ENCODE measurements at places on chromosomes 5 and 9.
A peak's percentile ranks its signal among the peaks of the same experiment; 100 is the strongest.

DNA sequence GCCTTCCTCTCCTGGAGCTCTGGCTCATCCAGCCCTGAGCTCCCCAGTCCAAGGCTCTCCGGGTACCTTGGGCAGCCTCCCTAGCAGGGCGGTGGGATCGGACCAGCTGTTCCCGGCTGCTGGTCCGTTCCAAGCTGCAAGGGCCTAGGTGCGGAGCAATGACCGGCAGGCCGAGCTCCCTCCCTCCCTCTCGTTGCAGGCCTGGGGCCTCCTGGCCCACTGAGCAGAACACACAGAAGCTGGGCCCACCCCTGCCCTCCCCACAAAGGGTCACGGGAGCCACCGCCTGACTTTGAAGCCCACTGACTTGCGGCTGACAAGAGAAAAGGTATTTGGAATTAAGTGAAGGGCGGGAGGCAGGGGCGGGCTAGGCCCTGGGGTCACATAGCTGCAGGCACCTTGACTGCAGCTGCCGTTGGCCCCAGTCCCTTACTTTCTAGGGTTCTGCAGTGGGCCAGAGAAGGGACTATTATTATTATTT, 104.7 kb upstream of the IER5L start:
- DNase-seq = no peak

- no peak for DNase-seq
These were observed 116.3 kb downstream of the SLC28A3 start for GRCh38 chr9:84224246-84224645.

GRCh38 chr5:36887532-36887931, 11.0 kb downstream of the NIPBL start:
- no peak for DNase-seq

GRCh38 chr5:18544421-18544820, 910.2 kb downstream of the TAF11L14 start:
- no peak for DNase-seq

DNA sequence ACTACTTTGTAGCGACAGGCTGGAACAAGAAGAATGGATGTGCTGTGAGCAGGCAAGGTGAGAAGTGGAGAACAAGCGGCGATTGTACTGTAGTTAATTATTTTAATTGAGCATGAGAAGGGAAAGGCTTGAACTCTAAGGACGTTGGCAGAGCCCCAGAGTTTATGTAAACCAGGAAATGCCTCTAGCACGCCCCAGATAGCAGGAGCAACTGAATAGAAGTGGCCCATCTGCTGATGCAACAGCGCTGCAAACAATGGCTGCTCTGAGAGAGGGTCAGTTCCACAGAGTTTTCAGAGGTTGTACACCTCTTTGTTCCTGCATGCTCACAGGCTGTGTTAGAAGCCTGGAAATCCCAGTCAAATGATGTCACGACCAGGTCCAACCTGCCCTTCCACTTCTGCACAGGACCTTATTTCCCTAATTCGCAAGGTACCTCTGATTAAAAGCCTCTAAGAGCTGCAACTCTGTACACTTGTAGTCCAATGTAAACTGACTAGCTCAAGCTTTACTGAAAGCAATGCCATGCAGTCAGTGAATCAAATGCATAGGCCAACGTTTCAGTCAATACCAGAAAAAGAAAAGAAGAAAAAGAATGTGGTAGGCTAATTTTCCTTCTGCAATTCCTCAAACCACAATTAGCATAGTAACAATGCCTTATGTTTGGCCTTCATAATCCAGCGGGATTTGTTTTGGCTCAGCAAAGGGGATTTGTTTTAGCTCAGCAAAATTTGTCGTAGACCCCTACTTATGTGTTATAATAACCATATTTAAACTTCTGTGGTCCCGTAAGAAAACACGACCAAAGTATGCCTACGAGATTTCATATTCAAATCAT, 119.6 kb upstream of the RETREG1 start:
- peak; percentile 69 for DNase-seq

- DNase-seq = no peak
These were observed 21.3 kb downstream of the STXBP1 start for GRCh38 chr9:127633216-127633862.

- DNase-seq = no peak
These were observed 55.7 kb downstream of the TSPAN17 start for GRCh38 chr5:176702671-176703641.

DNA sequence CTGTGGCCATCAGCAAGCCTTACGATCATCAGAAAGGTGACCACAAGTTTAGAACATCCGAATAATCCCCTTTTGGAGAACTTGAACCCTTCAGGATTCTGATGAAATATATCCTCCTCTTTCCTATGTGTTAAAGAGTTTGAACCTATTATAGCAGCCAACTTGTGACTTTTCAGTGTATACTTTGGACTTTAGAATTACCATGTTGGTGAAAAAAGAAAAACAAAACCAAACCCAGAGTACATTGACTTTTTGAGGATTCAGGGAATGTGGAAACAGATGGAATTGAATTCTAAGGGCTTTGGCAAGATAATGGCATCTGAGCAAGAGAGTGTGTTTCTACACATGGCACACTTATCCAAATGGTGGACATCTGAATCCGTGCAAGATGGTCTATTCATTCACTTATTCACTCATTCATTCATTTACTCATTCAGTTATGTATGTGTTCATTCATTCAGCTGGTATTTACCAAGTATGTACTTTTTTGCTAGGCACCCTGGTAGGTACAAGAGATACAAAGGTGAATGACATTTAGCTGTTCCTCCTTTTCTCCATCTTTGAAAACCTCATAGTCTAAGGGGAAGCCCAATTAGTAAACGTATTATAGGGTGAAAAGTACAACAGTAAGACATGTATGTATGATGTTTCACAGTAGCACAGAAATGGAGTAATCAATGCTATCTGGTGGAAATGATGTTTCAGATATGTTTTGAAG, 91.8 kb downstream of the PRDM6 start:
- no peak for DNase-seq

DNA sequence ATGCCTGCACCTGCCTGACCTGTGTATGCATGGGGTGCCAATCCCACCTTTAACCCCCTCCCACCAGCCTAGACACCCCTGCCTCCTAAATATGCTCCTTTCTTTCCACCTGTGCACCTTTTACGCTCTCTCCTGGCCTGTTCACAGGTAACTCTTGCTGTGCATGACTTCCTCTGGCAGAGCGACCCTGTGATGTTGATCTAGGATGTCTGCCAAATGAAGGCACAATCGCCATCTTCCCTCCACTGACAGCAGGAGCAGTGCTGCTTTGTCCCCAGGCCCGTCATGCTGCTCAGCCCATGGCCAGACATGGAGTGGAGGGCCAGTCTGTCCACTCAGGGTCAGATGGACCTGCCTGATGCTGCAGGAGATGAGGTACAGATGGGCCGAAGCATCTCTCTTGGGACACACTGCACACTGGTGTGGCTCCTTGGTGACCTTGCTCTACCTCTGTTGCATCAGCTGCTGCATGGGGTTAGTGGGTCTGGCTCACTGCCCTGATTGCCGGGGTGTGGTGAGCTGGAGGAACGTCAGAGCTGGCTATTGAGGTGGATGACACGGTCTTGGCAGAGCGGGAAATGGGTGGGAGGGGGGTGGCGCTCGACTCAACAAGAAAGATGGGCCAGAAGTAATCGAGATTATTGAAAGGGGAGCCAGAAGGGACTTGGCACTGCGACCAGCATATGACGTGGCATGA, 101.7 kb upstream of the PITX1 start:
- DNase-seq = no peak

DNA sequence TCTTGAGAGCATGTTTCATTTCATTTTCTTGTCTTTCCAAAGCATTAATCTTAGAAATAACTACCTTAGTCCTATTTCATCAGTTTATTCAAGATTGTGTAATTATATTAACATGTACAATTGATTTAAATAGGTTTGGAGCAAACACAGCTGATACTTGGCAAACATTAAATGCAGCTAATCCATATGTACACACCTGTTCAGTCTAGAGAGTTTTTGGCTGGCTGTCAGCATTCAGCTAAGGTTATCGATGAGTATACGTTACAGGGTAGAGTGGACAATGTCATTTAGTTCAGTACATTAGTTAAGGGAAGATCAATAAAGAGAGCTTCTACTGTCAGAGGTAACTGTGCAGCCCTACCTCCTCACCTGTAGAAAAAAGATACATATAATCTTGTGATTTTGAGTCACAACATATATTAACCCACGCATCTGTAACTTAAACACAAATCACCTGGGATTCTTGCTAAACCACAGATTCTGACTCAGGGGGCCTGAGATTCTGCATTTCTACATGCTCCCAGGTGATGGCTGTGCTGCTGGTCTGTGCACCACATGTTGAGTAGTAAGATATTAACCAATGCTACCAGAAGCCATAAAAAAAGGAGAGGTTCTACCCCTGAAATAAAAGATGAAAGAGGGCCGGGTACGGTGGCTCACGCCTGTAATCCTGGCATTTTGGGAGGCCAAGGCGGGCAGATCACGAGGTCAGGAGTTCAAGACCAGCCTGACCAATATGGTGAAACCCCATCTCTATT, 34.1 kb upstream of the PCA3 start:
- no peak for DNase-seq

- DNase-seq = no peak
These were observed 711.0 kb upstream of the CTNND2 start for GRCh38 chr5:12615141-12615820.

- DNase-seq = no peak
These were observed 67.7 kb downstream of the C5orf15 start for GRCh38 chr5:133900534-133901270.

- DNase-seq = no peak
These were observed 84.5 kb downstream of the ENC1 start for GRCh38 chr5:74556006-74556405.

DNA sequence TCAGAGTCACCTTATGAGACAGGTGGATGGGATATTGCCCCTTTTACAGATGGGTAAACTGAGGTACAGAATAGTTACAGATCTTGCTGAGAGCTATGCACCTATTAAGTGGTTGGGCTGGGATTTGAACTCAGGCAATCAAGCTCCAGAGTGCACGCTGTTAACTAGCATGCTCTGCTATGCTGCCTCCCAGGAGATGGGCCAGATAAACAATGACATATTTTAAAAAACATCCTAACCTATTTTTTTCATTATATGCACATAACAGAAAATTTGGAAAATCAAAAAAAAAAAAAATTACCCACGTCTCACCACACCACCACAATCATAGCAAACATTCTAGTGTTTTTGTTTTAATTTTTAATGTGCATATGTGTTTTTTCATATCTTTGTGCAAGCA, 123.4 kb upstream of the STC2 start:
- no peak for DNase-seq

DNA sequence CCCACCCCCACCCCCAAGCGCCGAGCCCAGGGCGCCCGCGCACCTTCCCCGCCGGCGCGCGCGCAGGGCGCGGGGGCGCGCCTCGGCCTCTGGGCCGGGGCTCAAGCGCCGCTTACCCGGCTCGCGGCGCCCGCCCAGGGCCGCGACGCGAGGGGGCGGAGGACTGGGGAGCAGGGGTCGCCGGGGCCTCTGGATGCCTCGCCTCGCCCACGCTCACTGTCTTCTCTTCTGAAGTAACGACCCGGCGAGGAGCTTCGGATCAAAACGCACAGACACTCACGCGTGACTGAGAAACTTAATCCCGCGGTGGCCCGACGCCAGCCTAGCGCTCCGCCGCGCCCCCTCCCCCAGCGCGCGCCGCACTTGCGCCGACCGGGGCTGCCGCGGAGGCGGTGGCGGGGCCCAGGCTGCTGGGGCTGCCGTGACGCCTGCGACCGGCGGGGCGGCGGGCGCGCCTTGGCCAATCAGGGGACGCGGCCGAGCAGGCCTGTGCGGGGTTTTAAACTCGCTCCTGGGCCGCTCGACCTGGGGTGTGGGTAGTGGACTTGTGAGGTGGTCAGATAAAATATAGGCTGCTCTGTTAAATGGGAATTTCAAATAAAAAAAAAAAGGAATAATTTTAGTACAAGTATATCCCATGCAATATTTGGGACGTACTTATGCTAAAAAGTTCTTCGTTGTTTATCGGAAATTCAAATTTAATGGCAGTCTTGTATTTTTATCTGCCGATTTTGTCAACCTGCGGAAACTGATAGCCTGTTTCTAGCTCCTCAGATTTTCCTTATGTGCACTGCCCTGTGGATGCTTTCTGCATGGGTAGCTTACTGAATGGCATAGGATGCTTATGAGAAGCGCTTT, at the start of gene MPDZ:
Gene MPDZ (minus strand): TSS at position 409 of the 858 bp plus-strand sequence. CDS start 29,377 bp downstream, outside the sequence.
- DNase-seq = peak; percentile 66

DNA sequence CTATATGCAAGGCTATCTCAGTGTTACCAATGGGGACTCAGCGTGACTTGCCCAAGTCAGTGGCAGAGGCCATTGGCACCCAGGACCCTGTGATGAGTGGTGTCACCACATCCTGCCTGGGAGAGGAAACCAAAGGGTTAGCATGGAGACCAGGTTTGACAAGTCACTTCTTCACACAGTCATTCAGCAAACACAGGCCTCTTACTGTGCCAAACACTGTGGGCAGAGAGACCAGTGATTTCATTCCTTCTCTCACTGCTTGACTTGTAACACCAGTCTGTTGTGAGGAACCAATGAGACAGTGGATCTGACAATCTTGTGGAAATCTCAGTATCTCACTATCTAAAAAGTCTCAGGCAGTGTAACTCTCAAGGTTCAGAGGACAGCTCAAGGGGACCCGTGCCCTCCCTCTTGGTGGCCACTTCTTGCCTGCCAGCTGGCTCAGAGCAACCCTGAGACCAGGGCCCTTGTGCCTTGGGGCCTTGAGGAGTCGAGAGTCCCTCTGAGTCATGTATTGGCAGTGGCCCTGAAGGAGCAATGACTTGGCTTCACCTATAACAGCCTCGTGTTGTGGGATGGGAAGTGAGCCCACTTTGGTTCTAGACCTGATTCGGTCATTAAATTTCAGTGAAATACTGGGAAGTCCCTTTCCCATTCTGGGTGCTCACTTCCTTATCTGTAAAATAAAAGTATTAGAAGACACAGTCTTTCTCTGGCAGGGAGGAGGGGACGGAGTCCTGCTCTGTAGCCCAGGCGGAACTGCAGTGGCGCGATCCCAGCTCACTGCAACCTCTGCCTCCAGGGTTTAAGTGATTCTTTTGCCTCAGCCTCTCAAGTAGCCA, 1.6 kb downstream of the FABP6 start:
- DNase-seq = no peak

- DNase-seq = no peak
These were observed 4.1 kb downstream of the RPL35 start for GRCh38 chr9:124857533-124858162.

GRCh38 chr5:17277907-17278306, 60.5 kb downstream of the BASP1 start:
- no peak for DNase-seq

DNA sequence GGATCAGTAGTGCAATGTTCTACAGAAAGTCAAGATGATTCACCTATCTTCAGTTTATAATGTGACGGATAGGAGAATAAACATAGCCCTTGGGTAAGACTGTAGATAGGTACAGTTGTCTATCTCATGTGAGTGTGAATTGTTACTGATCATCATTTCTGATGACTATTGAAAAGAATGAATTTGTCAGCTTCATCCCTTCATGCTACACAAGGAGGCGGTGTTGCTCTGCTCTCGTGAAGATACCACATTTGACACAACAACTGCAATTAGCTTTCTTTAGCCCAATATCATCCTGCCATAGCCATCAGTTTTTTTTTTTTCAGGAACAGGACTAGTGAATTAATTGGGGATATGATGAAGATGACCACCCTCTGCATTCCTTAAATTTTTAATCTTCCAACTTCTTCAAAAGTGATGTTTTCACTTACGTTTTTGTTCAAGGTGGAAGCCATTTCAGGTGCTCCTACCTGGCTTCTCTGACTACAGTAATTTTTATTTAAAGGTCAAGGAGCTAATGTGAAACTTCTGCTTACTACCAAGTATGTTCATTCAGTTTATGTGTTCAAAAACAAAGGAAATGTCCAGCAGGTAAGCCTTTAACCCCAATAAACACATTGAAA, 152.9 kb upstream of the MOCS2 start:
- no peak for DNase-seq
